Stimulated activated CD8-positive, alpha-beta memory T cell treated with anti-CD3 and anti-CD28 coated beads, Interleukin-4, amount 100 ng/mL, for 1 hour (primary cell): ENCODE measurements at places on chromosomes 6 and 20.

- peak; percentile 53 for DNase-seq
Measured at GRCh38 chr6:33744001-33744848, 2.5 kb downstream of the IP6K3 start.

- no peak for DNase-seq
Measured at GRCh38 chr20:34892671-34893070, 16.3 kb downstream of the ACSS2 start.

DNA sequence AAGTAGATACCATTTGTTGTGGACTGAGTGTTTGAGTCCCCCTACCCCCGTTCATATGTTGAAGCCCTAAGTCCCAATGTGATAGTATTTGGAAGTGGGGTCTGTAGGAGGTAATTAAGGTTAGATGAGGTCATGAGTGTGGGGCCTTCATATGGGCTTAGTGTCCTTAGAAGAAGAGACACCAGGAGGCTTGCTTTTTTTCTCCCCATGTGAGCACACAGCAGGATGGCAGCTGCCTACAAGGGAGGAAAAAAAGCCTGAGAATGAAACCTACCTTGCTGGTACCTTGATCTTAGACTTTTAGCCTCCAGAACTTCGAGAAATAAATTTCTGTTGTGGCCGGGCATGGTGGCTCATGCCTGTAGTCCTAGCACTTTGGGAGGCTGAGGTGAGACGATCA lies 67.9 kb upstream of the TULP4 start:
- DNase-seq, result no peak

GRCh38 chr6:36177166-36177565 lies 19.4 kb upstream of the BRPF3 start:
- no peak for DNase-seq

DNA sequence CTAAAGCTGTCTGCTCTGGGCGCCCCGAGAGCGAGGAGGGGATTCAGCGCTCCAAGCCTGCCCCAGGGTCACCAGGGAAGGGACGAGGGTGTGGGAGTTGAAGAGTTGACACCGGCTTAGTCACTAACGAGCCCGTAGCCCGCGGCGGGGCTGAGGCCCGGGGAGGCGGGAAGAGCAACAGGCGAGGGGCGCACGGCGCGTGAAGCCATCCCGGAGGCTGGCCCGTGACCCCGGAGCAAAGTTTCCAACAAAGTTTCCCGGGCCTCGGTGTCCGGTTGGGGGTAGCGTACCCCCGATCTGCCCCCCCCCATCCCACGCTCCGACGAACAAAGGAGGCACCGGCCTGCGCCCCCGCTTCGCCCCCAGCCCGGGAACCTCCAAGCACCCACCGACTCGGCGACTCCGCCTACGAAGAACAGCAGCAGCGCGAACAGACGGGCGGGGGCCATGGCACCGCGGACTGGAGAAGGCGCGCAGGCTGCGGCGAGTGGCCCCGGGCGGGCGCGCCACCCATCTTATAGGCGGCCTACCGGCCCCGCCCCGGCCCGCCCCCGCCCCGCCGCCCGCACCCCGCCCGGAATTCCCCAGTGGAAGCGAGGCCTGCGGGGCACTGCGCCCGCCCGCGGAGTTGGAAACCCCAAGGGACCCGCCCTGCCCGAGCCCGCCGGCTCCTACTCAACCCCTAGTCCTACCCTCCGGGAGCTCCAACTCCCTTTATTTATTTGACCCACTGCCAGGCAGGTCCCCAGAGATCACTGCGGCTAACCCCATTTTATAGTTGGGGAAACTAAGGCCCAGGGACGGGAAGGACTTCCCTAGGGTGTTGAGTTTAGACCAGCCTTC lies at the start of gene SDC4:
Gene SDC4 (minus strand): TSS at position 489 of the 843 bp plus-strand sequence. CDS start 40 bp downstream, at position 449.
- no peak for DNase-seq

DNA sequence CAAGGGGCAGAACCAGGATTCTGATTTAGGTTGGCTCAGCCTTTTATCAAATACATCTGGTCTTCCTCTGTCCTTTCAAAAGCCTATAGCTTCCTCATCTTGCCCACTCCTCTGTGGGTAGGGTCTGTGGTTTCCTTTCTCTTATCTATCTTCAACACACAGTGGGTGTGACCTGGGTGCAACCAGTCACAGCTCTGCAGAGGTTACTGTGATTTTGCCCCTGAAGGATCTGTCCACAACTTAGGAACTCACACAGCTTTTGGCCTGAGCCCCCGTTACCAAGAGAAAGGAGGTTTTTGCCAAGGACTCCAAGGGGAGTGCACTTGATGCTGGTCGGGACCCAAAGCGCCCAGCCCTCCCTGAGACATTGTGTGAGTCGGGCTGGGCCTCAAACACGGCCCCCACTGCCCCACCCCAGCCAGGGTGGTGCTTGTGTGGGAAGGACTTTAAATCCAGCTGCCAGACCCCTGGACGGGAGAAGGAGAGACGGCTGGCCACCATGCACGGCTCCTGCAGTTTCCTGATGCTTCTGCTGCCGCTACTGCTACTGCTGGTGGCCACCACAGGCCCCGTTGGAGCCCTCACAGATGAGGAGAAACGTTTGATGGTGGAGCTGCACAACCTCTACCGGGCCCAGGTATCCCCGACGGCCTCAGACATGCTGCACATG lies at the start of gene PI16:
Gene PI16 (plus strand): TSS at position 477 of the 670 bp plus-strand sequence. CDS start 23 bp downstream, at position 500.
- DNase-seq, result no peak

DNA sequence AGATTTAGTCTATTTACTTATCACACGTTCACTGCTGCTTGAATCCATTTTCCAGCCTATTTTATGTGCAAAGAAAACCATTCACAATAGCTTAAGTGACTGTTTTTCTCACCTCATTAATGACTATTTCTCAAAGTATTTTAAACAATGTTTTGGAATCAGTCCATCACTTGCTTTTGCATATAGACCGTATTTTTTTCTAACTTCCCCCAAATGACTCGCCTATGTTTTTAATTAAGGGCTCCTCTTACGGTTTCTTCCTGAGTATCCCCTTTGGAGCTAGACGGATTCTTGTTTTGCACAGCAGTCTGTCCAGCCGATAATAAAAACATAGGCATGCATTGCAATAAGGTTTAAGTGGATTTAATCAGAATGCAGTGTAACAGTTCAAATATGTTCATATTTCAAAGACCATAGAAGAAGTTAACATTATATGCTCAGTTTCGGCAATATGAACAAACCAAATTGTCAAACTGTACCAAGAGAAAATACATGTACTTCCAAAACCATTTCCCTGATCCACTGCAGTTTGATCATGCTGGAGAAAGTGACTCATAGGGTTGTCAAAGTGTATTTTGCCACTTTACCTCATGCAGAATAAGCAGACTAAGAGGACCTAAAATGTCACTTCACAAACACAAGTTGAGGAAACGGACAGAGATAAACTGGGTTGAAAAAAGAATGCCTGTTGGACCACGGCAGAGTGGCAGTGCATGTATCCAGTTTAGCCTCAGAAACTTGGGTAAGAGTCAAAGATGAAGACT lies 66.4 kb downstream of the HMGN3 start:
- DNase-seq, result no peak

DNA sequence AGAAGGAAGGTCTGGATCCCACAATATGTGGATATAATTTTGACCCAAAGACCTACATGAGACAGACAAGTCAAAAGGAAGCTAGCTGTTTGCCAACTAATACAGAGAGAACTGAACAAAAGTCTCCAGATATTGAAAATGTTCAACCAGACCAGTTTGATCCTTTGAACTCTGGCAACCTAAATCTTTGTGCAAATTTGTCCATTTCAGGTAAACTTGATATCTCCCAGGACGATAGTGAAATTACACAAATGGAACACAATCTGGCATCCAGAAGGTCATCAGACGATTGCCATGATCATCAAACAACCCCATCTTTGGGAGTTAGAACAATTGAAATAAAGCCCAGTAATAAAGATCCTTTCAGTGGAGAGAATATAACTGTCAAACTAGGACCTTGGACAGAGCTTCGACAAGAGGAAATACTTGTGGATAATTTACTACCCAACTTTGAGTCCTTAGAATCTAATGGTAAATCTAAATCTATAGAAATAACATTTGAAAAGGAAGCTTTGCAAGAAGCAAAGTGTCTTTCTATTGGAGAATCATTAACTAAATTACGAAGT lies 41.9 kb upstream of the SDHAF4 start:
- no peak for DNase-seq

- DNase-seq, result no peak
Measured at GRCh38 chr6:9155836-9156235, 720.5 kb upstream of the SLC35B3 start.

DNA sequence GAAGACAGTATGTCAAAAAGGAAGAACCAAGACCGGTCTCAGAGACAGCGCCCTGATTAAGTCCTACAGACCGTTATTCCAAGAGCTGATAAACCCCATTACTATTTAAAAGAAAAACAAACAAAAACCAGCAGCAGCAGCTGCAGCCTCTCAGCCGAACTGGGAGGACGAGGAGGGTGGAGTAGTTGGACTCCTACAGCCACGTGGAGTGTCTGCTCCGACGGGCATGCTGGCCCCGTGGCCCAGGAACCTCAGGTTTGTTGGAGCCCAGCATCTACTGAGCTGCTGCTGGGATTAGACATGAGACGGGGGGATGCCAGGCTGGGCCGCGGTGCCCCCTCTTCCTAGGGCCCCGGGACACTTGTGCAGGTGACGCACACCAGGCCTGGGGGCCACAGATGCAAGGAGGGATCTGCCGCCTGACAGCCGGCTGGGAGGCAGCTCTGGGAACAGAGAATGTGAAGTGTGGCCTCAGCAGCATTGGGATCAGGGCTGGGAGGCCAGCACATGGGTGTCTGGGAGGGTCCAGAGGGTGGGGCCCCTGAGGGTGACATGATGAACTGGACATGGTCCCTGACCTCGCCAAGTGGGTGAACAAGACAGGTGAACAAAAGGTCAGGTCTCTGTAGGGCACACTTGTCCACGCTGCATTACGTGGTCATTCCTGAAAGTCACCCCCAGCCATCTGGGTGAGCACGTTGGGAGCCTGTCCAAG lies 2.9 kb upstream of the ZBTB46 start:
- DNase-seq, result no peak

DNA sequence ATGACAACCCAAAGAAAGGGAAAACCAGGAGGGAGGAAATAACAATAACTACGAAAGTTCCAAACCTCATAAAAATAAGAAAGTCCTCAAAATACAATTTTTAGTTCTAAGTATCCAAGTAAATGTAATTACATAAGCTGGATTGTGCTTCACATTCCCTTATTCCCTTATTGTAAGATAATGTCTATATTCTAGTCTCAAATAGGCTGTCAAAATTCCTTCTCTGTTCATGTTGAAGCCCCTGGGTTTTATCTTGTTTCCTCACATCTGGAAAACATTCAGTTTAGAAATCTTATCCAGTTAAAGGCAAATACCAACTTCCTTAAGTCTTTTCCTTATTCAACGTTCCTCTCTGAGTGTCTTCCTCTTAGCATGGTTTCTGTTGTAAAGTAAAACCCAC lies 282.3 kb downstream of the CD109 start:
- DNase-seq, result no peak

DNA sequence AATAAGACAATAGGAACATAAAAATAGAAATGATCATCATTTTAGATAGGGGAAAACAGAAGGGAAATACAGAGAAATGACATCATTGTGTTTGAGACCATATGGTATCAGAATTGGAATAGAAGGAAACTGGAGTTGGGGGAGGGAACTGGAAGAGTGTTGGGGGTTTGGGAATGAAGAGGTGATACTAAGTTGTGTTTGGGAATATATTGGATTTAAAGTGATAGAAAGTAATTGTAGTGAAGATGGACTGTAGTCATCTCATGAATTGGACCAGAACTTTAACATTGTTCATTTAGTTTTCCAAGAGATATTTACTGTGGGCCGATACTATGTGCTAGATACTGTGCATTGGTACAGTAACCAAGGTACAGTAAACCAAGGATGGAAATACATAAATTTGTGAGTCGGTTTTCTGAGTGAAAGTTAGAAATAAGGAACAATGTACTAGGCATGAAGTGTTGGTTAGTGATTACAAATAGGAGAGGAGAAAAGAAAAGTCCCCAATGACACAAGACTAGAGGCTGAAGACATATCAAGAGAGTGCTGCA lies 32.3 kb downstream of the KCNQ5 start:
- no peak for DNase-seq

GRCh38 chr6:3884007-3884745 lies 35.0 kb downstream of the FAM50B start:
- DNase-seq, result no peak

GRCh38 chr6:74731204-74731603 lies 474.6 kb downstream of the COL12A1 start:
- no peak for DNase-seq
